ENCODE measurements at places on chromosomes 2 and 18.

DNA sequence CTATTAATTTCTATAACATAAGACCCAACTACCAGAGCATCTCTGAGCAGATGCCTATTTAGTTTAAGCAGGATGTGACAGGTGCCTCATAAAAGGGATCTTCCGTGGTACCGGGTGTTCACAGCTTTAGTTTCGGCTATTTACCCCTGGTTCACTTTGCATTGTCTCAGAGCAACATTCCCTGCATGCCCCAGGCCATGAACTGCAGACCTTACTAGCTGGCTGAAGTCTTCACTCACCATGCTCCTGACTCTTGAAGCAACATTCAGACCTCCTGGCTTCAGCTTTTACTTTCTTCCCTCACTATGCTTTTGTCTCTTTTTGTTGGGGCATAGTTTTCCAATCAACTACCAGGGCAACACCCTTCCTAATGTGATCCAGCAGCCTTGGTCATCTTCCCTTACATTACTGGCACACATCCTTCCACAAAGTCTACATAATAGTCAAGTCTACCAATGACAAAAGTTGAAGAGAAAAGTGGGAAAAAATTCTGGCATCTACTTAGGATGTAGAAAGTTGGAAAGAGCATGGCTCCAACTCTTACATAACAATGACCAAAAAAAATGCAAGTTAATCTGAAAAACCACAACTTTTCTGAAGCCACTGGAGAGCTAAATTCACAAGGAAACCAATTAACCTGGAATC lies 99.2 kb downstream of the SESTD1 start:
- DNase-seq, result no peak

DNA sequence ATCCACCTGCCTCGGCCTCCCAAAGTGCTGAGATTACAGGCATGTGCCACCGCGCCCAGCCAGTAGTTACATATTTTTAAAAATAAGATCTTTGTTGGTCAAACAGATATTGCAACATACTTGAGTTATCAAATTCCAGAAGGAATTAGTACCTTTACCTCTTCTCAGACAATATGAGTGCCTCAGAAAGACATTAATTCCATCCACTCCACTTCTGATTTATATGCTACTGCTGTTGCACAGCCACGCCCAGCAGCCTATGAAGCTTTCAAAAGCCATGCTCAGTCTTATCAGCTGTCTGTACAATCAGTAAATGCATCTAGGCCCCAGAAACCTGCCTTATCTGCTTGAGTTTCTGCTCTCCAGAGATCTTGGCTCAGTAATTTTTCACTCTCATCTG lies 47.8 kb downstream of the MEX3C start:
- no peak for DNase-seq

- no peak for DNase-seq
These were observed 25.0 kb upstream of the SLC14A2 start for GRCh38 chr18:45590036-45590886.

DNA sequence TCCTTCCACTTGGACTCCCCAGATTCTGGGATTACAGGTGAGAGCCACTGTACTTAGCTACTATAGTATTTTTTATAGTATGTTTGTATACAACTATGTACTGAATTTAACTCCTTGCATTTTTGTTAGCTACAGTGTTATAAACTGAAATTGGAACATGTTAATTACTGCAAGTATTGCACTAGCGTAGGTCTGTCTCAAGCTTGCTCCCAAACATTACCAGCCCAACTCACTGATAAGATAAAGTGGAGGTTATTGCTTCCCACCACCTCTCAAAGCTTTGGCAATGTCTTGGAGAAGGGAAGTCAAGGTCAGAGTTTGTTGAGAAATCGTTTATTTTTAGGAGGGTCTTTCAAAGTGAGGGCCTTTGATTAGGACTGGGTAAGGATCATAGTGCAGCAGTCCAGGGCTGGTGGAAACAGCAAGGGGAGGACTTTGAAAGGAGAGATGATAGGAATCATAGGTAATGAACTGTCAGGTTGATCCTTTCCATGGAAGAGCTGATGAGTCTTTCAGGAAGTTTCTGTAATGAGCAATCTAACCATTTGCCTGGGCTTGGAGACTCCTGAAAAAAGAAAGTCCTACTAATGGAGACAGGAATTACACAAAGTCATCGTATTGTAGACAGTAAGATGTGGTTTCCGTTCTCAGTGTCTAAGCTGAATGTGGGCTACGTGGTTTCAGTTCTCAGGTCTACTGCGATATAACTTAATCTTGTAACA lies 257.1 kb downstream of the MYO3B start:
- peak; percentile 35 for DNase-seq

DNA sequence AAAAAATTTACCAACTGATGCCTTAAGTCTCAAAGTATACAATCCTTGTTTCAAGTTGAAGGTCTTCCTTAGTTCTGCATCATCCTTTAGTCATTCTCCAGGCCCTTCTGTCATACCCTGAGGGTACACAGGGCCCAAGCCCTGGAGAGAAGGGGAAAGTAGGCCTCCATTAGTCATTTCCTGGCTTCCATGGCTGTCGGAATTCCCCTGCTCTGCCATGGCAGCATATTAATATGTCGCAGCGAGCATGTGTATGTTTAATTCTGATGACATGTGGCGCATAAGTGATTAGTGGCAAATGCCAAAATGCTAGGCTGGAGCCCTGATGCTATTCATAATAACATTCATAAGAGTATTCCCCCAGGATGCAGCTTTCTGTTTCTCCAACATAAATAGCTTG lies 22.1 kb downstream of the GPR39 start:
- no peak for DNase-seq

GRCh38 chr2:217599906-217600305 lies 402.9 kb downstream of the TNS1 start:
- DNase-seq, result no peak

- DNase-seq, result no peak
These were observed 73.2 kb downstream of the KLHL29 start for GRCh38 chr2:23457990-23458682.

- no peak for DNase-seq
These were observed 40.2 kb downstream of the MAP4K4 start for GRCh38 chr2:101737478-101738255.

DNA sequence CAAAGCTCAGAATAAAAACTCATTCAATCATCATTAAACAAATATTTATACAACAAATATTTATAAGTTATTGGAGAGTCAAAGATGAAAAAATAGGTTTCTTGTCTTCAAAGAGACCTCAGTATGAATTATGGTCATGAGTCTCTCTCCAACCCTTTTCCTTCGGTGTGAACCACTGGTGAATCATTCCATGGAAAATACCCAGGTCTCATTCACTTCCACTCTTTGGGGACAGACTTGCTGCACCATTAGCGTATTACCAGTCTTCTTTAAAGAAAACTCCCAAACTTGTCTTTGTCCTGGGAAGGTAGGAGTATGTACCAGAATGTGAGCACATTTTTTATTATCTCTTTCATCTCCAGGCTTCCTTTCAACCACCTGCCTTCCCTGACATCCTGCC lies 257.4 kb upstream of the RBMS1 start:
- DNase-seq, result no peak

DNA sequence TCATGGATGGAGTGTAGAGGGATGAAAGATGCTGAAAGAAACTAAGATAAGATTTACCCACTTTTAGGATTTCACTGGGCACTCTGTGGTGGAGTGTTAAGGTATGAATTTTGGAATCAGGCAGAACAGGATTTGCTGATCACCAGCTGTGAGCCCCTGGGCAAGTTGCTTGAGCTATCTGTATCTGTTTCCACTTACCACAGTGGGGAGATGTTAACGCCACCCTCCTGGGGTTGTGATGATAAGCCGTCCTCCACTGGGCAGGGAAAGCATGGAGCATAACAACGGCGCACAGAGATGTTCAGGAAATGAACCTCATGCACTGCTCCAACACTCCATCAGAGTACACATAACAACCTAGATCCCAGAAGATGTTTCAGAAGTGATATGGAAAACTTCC lies 160.6 kb downstream of the MTCL1 start:
- DNase-seq, result no peak

DNA sequence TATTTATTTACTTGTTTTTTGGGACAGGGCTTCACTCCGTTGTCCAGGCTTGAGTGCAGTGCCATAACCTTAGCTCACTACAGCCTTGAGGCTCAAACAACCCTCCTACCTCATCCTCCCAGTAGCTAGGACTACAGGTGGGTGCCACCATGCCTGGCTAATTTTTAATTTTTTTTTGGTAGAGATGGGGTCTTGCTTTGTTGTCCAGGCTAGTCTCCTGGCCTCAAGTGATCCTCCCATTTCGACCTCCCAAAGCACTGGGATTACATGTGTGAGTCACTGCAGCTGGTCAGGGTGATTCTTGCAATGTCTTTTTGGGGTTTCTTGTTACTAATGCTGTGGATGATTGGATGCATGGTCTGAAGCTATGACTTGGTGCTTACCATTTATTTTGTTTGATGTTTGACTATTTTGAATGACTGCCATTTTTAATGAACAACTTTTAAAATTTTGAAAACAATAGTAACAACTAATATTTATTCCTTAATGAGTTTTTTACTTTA lies 6.5 kb downstream of the CERS6 start:
- DNase-seq, result no peak

- no peak for DNase-seq
These were observed 21.6 kb downstream of the ARHGAP25 start for GRCh38 chr2:68756178-68756577.

GRCh38 chr2:69734035-69734611 lies 7.8 kb upstream of the ANXA4 start:
- no peak for DNase-seq
